ENCODE measurements at places on chromosomes 5 and 9.

GRCh38 chr5:89994266-89994665 lies 415.3 kb downstream of the CETN3 start:
- DNase-seq, result no peak

DNA sequence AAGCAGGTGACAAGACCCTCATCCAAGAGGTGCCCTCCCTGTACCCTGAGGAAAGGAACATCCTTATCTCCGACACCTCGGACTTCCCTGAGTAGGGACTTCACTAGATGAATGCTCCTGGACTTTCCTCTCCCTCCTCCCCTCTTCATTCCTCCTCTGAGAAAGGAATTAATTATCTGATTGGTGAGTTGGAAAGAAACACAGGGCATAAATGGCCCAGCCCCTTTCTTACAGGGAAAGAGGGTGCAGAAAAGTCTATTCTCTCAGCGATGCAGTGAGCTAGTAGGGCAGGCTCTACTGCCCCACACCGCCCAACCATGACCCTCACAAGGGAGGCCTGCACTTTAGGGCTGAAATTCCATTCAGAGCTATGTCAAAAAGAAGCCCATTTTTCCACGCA lies 87.5 kb downstream of the TTC39B start:
- no peak for DNase-seq

GRCh38 chr9:33464045-33464636 lies 9.6 kb downstream of the NOL6 start:
- DNase-seq, result no peak

- DNase-seq, result no peak
Observed at GRCh38 chr5:149886060-149886459, 58.5 kb downstream of the PDE6A start.

DNA sequence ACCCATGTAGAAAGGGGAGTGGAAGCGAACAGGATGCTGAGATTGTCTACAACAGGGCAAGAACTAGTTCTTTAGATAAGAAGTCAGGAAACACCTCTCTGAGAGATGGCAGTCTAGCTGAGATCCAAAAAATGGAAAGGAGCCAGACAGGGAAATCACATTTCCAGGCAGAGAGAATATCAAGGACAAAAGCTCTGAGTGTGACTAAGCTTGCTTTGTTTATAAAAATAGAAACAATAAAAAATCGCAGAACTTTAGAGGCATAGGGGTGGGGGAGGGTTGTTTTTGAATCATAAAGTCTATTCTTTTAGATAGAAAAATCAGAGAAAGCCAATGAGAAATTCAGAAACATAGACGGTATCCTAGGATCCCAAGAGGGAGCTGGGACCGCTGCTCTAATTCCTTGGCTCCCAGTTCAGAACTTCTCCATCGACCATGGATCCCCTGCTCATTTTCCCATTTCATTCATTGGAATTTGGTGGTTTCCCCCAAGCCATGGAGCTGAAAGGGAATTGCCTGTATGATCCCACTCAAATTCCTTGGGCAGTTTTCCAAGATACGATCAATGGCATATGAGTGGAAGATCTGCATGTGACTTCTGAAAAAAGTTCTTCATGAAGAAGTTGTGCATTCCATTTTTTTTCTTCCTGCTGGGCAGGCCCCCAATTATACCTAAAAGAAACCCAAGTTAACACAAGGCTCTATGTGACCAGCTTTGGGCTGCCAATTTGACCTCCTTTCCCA lies 182.0 kb downstream of the GRIA1 start:
- no peak for DNase-seq
